ENCODE measurements at places on chromosomes 2 and 18.

DNA sequence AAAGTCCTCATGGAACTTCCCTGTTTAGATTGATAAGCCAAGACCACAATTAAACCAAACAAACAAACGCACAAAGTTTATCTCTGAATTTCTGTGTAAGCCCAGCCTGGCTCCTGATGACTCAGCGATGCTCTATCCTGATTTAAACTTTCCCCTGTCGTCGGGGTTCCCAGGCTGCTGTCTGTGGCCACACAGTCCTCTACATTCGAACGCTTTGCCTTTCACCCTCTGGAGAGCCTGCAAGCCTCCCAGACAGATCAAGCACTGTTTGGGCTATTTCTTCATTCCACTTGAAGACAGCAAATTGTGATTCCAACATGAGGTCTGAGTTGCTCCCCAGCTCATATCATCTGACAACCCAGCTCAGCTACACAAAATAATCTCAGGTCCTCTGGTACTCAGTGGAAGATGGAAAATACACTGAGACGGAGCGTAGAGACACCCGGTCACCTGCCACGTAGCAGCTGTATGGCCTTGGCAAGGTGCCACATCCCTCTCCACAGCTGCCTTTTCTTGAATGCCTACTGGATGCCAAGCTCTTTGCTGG, 51.2 kb downstream of the CYRIA start:
- no peak for DNase-seq

GRCh38 chr2:239973386-239973785, 51.8 kb downstream of the NDUFA10 start:
- no peak for DNase-seq

DNA sequence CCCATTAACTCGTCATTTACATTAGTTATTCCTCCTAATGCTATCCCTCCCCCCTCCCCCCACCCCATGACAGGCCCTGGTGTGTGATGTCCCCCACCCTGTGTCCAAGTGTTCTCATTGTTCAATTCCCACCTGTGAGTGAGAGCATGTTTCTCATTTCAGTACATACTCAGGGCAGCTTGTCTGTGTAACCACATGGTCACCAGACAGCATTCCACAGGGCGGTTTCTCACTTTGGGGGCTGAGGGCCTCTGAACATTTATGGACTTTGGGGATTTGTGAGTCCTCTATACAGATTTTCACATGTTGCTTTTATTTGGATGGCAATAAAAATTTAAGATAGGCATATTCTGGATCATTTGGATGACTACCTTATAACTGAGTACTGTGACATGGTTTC, 84.0 kb downstream of the LYPD6B start:
- no peak for DNase-seq

DNA sequence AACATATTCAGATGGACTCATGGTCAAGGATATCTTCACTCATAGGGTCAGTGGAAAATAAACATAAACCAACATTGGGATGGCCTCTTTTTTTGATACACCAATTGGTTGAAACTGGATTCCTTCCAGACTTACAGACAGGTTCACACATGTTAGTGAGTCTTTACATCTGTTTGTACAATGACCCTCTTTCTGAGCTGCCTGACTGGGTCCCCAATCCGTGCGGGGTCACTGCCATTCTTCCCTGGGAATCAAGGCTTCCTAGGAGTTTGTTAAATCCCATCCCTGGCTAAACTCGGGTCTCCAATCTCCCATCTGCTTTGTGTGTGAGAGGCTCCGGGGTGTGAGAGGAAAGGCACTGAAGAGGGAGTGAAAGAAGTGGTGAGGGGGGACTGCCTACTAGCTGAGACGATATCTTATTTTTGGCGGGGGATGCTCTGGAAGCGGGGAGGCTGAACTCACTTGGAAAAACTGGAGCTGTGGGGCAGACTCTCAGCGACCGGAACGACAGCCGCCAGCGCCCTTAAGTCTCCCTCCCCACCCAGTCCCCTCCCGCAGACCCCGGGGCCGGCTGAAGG, 487 bp downstream of the STARD6 start:
- DNase-seq = no peak

GRCh38 chr2:190340369-190340768, 3.0 kb upstream of the INPP1 start:
- no peak for DNase-seq

DNA sequence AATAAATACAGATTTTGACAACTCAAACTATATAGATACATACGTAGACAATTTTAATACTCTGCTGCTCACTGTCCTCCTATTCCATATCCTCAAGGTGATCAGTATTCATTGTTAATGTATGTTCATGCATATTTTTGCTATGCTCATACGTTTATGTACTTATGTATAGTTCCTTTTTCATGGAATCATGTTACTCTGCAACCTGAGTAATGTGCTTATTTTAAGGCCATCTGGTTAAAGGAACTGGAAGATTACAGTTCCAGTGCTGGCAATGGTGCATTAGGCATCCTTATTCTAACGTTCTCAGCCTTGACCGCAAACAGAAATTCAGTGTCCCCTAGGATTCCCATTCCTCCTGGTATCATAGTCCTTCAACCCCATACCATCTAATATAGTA, 385.0 kb upstream of the TNP1 start:
- DNase-seq = no peak

GRCh38 chr18:49898421-49898820, 85.1 kb upstream of the ACAA2 start:
- DNase-seq = peak; percentile 71

DNA sequence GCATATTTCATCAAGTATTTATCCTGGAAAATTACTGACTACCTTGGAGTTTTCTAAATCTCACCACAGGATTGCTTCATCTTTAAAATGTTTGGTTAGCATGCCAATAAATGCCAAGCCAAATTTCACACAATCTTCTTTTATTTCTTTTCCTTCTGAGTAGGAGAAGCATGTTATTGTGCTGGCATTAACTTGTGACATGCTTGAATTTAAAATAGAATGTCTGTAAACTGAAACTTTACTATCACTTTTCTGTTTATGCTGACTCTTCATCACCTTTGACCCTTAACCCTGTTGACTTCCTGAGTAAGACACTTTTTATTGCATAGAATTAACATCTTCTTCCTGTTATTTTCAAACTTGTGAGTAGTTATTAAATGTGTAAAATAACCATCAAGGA, 56.2 kb upstream of the LRRTM4 start:
- DNase-seq = no peak

DNA sequence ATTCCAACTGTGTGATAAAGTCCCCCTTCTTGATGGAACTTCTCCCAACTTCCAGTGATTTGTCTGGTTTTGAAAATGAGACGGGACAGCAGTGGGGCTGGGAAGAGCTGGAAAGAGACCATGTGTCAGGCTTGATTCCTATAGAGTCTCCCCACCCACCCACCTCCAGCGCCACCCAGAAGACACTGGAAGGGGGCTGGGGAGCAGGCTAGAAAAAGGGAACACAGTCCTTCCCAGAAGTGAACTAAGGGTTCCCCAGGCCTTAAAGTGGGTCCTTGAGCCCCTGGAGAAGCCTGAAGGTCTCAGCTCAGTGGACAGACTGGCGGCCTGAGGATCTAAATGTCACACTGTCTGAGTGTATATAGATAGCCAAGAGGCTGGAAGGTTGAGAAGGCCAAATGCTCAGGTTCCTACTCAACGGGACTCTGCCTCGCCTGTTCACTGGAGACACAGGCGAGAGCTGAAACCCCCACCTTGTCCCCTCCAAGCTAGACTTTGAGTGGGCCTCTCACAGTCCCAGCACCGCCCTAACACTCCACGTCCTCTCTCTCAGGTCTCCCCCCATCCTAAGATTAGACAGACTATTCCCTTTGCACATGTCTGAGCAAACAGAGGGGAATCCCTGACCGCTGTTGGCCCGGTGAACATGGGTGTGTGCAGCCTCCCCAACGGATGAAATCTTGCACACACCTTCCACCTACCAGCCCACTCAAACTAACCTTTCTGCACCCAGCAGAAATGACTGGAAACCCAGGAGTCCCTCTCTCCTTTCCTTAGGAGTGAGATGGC, 1.6 kb downstream of the PKDCC start:
- DNase-seq = peak; percentile 48

GRCh38 chr2:10501980-10502802, 54.1 kb upstream of the ODC1 start:
- DNase-seq = no peak

DNA sequence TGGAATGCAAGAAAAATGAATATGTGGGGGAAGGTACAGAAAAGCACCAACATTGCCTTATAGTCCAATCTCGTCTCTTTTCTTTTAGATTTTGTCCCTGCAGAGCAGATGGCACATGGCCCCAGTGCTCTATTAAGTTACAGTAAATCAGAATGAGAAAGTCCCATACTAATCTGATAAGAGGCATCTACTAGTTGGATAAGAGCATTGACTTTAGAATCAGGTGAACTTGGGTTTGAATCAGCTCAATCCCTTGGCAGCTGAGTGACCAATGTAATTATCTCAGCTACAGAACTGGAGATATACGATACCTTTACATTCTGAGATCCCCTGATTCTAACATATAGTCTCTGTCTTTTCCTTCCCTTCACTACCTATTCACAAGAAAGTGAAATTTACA, 54.8 kb upstream of the PDE1A start:
- no peak for DNase-seq

DNA sequence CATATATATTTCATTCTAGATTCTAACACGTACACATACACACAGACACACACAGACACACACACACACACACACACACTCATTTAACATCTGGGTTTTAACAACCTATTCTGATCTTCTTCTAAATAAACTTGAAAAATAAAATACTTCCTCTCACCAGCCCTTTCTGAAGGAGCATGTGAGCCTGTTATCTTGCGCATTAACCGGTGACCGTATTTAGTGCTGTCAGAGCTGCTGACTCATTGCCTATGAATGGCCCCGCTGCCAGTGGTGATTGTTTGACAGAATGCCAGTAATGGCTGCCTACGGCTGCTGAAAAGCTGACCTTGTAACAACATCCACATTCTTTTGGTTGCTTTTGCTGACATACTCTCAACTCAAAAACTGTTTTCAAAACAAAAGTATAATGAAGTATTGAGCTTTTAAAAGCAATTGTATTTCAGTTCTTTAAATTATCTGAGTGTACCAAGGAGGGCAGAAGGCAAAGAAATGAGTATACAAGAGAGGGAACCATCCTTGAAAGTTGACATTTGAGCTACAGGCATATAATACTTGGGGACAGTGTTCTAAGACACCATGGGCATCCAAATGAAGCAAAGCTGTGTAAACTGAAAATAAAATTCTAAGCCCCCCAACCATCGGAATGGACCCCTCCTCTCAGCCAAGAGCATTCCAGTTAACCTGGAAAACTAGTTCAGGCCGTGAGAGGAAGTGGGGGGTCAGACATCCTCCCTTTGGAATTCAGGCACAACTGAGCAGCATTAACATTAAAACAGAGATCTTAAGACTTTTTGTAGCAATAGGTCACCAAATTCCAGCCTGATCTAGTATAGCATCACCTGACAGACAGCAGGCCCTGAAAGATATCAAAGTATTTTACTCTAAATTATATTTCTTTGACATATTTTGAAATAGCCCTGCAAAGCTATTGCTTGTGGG, 50.2 kb upstream of the DTNA start:
- DNase-seq = peak; percentile 57

GRCh38 chr2:20012282-20013125, at the start of gene MATN3:
MATN3 (minus strand) TSS chr2:20012668; CDS start chr2:20012631, 37 bp downstream.
- DNase-seq = peak; percentile 89

Measured in ecto neural progenitor cell (in vitro differentiated cells).